ENCODE measurements at places on chromosomes 13 and 19. TPM values are rescaled to one million over a fixed set of nuclear protein-coding genes. Genes with fewer than 3 reads are reported as not detected.

DNA sequence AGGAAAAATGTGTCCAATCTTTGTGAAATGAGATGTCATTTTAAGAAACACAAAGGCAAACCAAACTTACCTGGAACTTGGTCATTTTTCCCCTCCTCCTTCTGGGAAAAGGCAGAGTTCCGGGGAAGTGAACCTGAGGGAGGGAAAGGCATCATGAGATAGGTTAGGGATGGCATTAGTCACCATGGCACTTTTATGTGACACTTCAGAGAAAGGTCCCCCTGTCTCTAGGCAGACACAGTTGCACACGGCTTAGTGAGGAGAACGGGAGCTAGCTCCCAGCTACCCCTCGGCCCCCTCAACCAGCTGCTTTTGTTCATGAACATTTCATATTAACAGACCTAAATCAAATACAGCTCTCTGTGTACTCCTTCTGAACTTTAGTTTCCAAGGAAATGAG, 1.5 kb downstream of the ZNF235 start:
- no peak for DNase-seq

DNA sequence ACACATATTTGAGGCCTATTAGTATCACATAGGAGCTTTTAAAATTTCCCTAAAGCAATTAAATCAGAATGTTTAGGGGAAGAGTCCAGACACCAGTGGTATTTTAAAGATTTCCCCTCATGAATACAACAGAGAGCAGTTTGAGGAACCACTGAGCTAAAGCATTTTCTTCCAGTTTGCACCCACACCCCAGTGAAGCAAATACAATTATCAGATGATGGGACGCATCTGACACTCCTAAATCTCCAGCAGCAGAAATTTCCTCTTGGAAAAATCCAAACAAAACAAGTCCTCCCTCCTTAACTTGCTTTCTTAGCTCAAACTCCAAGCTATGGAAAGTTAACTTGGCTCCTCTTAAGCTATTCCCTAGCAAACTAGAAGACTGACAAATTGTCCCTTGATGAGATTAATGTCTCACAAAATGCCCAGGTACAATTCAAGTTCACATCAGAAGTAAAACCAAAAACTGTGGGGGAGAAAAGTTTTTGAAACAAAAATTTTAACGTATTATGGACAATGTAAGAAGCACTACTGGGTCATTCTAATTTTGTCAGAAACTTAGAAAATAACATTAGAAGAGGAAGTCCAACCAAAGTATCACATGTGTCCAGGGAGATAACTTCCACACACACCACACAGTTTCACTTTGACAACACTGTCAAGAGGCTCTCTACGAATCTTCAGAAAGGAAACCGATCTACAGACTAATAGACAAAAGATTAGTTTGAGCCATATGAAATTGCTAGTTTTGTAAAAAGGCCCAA, 74.1 kb downstream of the ABCC4 start:
- DNase-seq, result no peak

GRCh38 chr19:48481846-48482639, 12.9 kb downstream of the CYTH2 start:
- DNase-seq, result no peak

DNA sequence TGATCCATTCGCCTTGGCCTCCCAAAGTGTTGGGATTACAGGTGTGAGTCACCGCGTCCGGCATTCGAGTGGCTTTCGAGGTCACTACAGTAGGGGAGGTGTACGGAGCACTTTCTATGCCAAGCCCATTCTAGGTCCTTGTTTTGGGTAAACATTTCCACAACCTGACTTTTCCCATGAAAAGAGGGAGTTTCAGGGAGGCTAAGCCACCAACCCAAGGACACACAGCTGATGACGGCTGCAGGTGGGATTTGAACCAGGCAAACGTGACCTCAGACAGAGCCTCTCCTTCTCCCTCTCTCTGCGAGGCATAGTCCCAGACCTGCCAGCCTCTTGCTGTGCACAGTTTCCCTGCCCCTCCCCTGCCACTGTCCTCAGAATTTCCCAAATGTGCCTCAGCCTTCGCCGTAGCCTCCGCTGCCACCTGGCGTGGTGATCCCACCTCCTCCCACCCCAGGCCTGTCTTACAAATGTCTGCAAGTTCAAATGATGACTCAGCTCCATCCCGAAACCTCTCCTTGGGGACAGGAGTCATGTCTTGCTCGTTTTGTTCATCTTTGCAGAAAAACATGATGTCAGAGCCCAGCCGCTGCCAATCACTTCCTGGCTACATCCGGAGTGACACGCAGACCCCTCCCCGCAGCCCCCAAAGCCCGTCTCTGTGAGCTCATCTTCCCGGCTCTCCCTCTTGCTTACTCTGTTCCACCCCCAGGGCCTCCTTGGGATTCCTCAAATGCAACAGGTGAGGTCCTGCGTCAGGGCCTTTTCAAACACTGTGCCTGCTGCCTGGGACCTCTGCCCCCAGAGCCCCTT, 6.6 kb upstream of the GADD45B start:
- DNase-seq, result no peak

The ATP12A gene
- total RNA-seq, result not detected

The ZNF682 gene
- total RNA-seq, result 6.9 TPM

The SLC25A30 gene
- 8.9 TPM for total RNA-seq
